Activated naive CD4-positive, alpha-beta T cell treated with anti-CD3 and anti-CD28 coated beads, Interleukin-2, amount 10 ng/mL, durations not matched to agents 7 days and 5 days (primary cell): ENCODE measurements at places on chromosomes 16 and 17.

- H3K27ac ChIP-seq: no peak overlapping the region
- no peak overlapping the region for H3K4me3 ChIP-seq
- H3K27me3 ChIP-seq: no peaks in the 10 kb centered on the region
Measured at GRCh38 chr16:81369888-81370504, 55.2 kb downstream of the GAN start.

GRCh38 chr17:55005520-55005919 lies 37.0 kb downstream of the STXBP4 start:
- H3K36me3 ChIP-seq: no peaks in the 10 kb centered on the region
- H3K27ac ChIP-seq: no peak overlapping the region
- DNase-seq: peak; percentile 23
- H3K4me1 ChIP-seq: no peaks in the 10 kb centered on the region
- no peaks in the 10 kb centered on the region for H3K27me3 ChIP-seq
- no peak overlapping the region for H3K4me3 ChIP-seq

DNA sequence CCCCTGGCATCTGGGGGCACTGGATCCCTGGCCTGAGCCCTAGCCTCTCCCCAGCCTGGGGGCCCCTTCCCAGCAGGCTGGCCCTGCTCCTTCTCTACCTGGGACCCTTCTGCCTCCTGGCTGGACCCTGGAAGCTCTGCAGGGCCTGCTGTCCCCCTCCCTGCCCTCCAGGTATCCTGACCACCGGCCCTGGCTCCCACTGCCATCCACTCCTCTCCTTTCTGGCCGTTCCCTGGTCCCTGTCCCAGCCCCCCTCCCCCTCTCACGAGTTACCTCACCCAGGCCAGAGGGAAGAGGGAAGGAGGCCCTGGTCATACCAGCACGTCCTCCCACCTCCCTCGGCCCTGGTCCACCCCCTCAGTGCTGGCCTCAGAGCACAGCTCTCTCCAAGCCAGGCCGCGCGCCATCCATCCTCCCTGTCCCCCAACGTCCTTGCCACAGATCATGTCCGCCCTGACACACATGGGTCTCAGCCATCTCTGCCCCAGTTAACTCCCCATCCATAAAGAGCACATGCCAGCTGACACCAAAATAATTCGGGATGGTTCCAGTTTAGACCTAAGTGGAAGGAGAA lies 13.5 kb downstream of the STH start:
- DNase-seq: no peak
- H3K4me1 ChIP-seq: no peaks in the 10 kb centered on the region
- no peak overlapping the region for H3K27ac ChIP-seq
- H3K4me3 ChIP-seq: no peak overlapping the region
- no peaks in the 10 kb centered on the region for H3K36me3 ChIP-seq

DNA sequence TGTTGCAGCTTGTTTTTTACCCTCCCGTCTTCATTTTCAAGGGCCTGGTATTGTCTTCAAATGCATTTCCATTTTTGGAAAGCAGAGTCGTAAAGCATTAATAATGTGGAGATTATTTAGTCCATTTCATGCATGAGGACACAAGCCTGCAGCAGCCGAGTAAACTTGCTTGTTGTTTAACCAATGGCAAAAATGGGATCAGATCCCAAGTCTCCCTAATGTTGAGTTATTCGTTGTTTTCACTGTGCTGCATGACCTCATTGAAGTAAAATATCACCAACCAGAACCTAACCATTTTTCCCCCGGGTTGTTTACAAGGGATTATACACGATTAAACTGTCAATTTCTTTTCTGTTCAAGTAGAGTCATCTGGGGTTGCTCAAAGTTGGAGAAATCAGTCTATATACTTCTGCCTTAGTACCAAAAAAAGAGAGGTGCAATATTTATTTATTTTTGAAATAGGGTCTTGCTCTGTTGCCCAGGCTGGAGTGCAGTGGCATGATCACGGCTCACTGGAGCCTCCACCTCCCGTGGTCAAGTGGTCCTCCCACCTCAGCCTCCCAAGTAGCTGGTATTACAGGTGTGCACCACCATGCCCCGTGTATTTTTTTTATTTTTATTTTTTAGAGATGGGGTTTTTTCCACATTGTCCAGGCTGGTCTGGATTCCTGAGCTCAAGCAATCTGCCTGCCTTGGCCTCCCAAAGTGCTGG lies 12.4 kb downstream of the AMZ2 start:
- H3K27ac ChIP-seq: peak overlapping the region; percentile 71
- no peak for DNase-seq
- H3K4me1 ChIP-seq: peaks cover 75% of the 10 kb centered on the region
- no peaks in the 10 kb centered on the region for H3K27me3 ChIP-seq

DNA sequence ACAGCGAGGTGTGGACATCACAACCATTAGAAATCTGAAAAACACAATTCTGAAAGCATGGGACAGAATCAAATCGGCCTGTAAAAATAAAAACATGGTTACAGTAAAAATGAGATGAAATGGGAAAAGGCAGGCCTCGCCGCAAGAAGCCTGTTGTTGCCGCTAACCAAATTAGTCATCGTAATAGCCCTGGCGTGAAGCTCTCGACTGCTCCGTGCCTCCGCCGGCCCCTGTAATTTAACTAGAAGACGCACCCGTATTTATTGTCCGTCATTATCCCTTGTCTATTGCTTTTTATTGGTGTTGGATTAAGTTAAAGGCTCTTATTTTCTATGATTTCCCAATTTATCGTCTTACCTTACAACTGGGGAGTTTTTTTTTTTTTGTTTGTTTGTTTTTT lies 334.6 kb upstream of the EEF2KMT start:
- no peak overlapping the region for H3K4me3 ChIP-seq
- H3K36me3 ChIP-seq: no peaks in the 10 kb centered on the region
- no peak overlapping the region for H3K27ac ChIP-seq
- H3K27me3 ChIP-seq: no peaks in the 10 kb centered on the region
- no peaks in the 10 kb centered on the region for H3K4me1 ChIP-seq
- no peak for DNase-seq

DNA sequence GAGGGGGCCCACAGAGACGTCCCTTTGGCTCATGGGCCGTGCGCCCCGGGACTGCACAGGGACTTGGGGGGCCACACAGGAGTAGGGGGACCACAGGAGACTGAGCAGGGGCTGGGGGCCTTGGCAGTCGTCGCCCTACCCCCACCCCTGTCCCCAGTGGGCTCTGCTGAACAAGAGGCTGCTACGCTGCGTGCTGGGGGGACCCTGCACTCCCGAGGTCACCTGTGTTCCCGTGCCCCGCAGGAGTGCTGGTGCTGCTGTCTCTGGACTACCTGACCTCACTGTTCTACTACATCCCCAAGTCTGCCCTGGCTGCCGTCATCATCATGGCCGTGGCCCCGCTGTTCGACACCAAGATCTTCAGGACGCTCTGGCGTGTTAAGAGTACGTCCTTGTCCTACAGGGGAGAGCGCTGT lies 14.4 kb upstream of the RNF213 start:
- H3K27ac ChIP-seq: no peak overlapping the region
- DNase-seq: no peak
- H3K27me3 ChIP-seq: no peaks in the 10 kb centered on the region
- no peaks in the 10 kb centered on the region for H3K4me1 ChIP-seq
- H3K4me3 ChIP-seq: no peak overlapping the region
- no peaks in the 10 kb centered on the region for H3K36me3 ChIP-seq

GRCh38 chr17:80289616-80290015 lies 29.0 kb downstream of the RNF213 start:
- H3K27ac ChIP-seq: peak overlapping the region; percentile 38
- no peak for DNase-seq
- peaks cover 48% of the 10 kb centered on the region for H3K36me3 ChIP-seq

DNA sequence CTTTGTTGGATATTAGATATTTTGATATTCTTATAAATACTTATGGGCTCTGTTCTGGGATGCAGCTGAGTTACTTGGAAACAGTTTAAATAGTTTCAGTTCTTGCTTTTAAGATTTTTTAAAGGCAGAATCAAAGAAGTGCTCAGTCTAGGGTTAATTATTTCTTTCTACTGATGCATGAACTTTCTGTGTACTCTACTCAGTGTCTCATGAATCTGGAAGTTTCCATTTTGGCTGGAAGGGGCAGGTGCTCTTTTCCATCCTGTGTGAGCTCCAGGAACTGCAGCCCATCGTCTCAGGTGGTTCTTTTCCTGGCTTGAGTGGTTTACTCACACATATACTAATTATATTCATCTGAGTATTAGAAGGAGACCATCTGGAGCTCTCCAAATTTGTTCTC lies 61.1 kb upstream of the CPHXL start:
- no peak overlapping the region for H3K4me3 ChIP-seq
- H3K27ac ChIP-seq: no peak overlapping the region
- peaks cover 14% of the 10 kb centered on the region for H3K27me3 ChIP-seq
- no peaks in the 10 kb centered on the region for H3K36me3 ChIP-seq
- no peak for DNase-seq
- no peaks in the 10 kb centered on the region for H3K4me1 ChIP-seq

DNA sequence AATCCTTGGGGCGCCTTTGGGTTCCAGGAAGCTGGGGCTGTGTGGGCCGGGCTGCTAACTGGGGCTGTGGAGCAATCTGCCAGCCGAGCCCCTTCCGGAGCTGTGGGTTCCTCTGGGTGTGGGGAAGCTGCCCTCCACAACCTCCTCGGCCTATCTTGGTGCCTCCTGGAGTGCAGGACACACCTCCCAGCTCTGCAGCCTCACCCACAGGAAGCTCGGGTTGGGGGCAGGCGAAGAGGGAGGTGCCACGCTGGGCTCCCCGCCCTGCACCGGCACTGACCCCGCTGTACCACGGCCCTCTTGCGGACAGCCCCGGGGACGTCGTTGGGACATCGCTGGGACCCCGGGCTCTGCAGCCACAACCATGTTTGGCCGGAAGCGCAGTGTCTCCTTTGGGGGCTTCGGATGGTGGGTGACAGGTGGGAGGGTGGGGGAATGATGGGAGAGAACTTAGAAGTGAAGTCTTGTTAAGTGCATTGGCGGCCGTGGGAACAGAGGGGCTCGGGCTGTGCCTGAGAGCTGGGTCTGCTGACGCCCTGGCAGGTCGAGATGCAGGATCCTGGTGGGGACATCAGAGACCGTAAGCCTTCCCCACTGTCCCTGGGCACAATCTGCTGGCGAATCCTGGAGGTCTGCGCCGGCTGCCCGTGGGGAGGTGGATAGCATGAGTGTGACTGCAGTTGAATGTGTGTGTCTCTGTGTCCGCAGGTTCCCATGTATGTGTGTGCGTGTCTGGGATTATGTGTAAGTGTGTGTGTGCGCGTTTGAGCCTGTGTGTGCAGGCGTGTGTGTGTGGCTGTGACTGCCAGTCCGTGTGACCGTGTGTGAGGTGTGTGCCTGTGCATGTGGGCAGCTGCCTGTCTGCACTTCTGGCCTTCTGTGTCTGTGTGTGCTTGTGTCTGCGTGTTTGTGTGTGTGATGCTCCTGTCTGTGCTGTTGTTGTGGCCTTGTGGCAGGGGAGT lies at the start of gene RAP1GAP2:
Gene RAP1GAP2 (plus strand): TSS at position 275 of the 962 bp plus-strand sequence. CDS start 90 bp downstream, at position 365.
- peaks cover 75% of the 10 kb centered on the region for H3K27me3 ChIP-seq
- H3K4me1 ChIP-seq: peaks cover 81% of the 10 kb centered on the region
- H3K4me3 ChIP-seq: peak within 1 kb of the TSS; percentile 93
- H3K36me3 ChIP-seq: peaks cover 29% of the 10 kb centered on the region

DNA sequence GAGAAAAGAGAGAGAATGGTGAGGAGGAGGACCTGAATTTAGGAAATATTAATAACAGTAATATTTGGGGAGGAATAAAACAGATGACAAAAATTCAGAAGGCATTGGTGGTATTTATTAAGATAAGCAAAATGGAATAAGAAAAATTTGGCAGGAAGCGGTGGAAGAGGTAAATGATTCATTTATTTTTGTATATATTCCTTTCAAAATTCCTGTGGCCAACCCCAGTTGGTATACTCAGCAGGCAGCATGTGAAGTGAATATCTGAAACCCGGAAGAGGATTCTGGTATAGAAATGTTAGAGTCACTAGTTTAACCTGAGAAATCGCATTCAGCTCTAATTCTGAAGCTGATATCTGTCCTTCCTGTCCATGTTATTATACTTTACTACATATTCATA lies 792.0 kb downstream of the KCNJ2 start:
- H3K36me3 ChIP-seq: no peaks in the 10 kb centered on the region
- no peaks in the 10 kb centered on the region for H3K4me1 ChIP-seq
- DNase-seq: no peak
- H3K27me3 ChIP-seq: no peaks in the 10 kb centered on the region
- no peak overlapping the region for H3K27ac ChIP-seq

- H3K27me3 ChIP-seq: no peaks in the 10 kb centered on the region
- no peak overlapping the region for H3K27ac ChIP-seq
- DNase-seq: no peak
- H3K36me3 ChIP-seq: no peaks in the 10 kb centered on the region
- no peaks in the 10 kb centered on the region for H3K4me1 ChIP-seq
Measured at GRCh38 chr16:9736547-9736946, 445.7 kb downstream of the GRIN2A start.

- H3K27ac ChIP-seq: no peak overlapping the region
- H3K4me3 ChIP-seq: no peak overlapping the region
- DNase-seq: no peak
- peaks cover 31% of the 10 kb centered on the region for H3K27me3 ChIP-seq
- no peaks in the 10 kb centered on the region for H3K4me1 ChIP-seq
Measured at GRCh38 chr16:87065446-87066132, 251.6 kb downstream of the C16orf95 start.

- no peak overlapping the region for H3K4me3 ChIP-seq
- no peak overlapping the region for H3K27ac ChIP-seq
- DNase-seq: no peak
- no peaks in the 10 kb centered on the region for H3K4me1 ChIP-seq
Measured at GRCh38 chr16:59690216-59690615, 956.1 kb upstream of the GOT2 start.

GRCh38 chr16:49575346-49576172 lies 202.0 kb downstream of the C16orf78 start:
- no peaks in the 10 kb centered on the region for H3K27me3 ChIP-seq
- no peaks in the 10 kb centered on the region for H3K4me1 ChIP-seq
- no peak for DNase-seq

- H3K4me3 ChIP-seq: peak overlapping the region; percentile 74
- H3K27ac ChIP-seq: peak overlapping the region; percentile 71
- peak; percentile 87 for DNase-seq
- H3K27me3 ChIP-seq: peaks cover 16% of the 10 kb centered on the region
Measured at GRCh38 chr16:85303354-85303883, 191.1 kb upstream of the CIBAR2 start.

- H3K27ac ChIP-seq: peak overlapping the region; percentile 71
- no peaks in the 10 kb centered on the region for H3K36me3 ChIP-seq
- no peak for DNase-seq
- peaks cover 47% of the 10 kb centered on the region for H3K4me1 ChIP-seq
- no peaks in the 10 kb centered on the region for H3K27me3 ChIP-seq
- H3K4me3 ChIP-seq: no peak overlapping the region
Measured at GRCh38 chr17:82108038-82108437, 10.0 kb upstream of the FASN start.

DNA sequence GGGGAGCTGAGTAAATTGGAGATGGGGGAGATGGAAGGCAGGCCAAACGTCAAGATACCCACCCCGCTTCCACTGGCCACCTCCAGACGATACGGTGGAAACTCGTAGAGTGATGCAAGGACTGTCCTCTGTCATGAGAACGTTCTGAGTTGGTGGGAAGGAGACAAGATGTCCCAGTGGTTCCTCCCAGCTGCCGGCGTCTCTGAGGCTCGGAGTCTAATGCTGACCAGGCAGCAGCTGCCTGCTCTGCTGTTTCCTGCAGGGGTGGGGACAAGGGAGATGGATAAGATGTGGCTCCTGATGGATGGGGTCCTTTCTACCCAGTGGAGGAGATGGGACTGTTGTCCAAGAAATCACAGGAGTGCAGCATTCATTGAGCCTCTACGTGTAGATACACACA lies 28.2 kb upstream of the C1QL1 start:
- H3K27me3 ChIP-seq: peaks cover 62% of the 10 kb centered on the region
- H3K36me3 ChIP-seq: no peaks in the 10 kb centered on the region
- no peak overlapping the region for H3K4me3 ChIP-seq
- DNase-seq: no peak
- H3K4me1 ChIP-seq: no peaks in the 10 kb centered on the region
